ENCODE measurements at places on chromosomes 1 and 21. TPM values are rescaled to one million over a fixed set of nuclear protein-coding genes. Genes with fewer than 3 reads are reported as not detected.

DNA sequence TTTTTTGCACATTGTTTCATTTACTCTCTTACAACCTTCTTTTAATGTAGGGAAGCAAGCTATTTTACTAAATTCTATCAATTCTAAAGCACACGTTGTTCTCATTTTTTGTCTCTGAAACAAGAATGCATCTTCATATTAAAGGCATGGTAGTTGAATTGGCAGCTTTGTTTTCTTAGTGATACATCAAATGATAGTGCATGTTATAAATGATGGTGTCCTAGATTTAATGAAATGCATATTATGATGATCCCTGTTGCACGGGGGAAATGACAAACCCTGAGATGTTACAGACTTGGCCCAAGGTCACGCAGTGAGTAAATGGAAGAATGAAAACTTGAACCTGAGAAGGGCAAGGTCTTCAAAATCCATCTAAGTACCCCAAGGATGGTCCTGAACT lies 213.1 kb downstream of the KAZN start:
- no peak for DNase-seq

Gene DNALI1
- 0.11 TPM for total RNA-seq

Gene TIAM1
- total RNA-seq, result 73.9 TPM

- DNase-seq, result no peak
Measured at GRCh38 chr1:196717868-196718267, 56.8 kb upstream of the CFHR3 start.

- no peak for DNase-seq
Measured at GRCh38 chr1:200473698-200474371, 64.0 kb upstream of the ZNF281 start.

Gene MFSD2A
- 1.9 TPM for total RNA-seq

Measured in naive thymus-derived CD4-positive, alpha-beta T cell (primary cell).